ENCODE measurements at places on chromosomes 3 and 15.

GRCh38 chr3:193710286-193711165, 117.5 kb downstream of the OPA1 start:
- no peak for DNase-seq

- no peak for DNase-seq
Measured at GRCh38 chr15:78672285-78673014, 31.4 kb upstream of the CHRNB4 start.

GRCh38 chr3:148718982-148719862, 21.5 kb downstream of the AGTR1 start:
- no peak for DNase-seq

- DNase-seq: no peak
Measured at GRCh38 chr3:55191911-55192775, 264.3 kb upstream of the LRTM1 start.

GRCh38 chr3:178947738-178948137, 123.9 kb downstream of the ZMAT3 start:
- no peak for DNase-seq

- DNase-seq: no peak
Measured at GRCh38 chr15:32861761-32862160, 144.0 kb downstream of the GREM1 start.

DNA sequence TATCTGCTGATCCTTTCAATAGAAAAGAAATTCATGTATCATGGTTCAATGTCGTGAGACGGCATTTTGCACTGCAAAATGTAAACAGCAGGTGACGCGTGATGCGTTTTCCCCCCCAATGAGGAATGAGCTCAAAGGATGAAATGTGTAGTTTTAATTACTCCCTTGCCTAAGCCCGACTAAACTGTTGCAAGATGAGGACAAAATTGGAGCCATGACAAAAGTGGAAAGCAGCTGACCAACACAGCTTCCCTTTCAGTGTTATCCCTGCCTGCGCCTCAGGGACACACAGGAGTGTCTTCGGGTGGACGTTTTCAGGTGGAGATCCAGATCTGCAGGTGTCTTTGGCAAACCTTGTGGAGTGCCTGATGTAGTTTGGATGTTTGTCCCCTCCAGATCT, 92.0 kb downstream of the GABRG3 start:
- no peak for DNase-seq

- DNase-seq: no peak
Measured at GRCh38 chr15:64905119-64905831, 6.4 kb upstream of the ANKDD1A start.

DNA sequence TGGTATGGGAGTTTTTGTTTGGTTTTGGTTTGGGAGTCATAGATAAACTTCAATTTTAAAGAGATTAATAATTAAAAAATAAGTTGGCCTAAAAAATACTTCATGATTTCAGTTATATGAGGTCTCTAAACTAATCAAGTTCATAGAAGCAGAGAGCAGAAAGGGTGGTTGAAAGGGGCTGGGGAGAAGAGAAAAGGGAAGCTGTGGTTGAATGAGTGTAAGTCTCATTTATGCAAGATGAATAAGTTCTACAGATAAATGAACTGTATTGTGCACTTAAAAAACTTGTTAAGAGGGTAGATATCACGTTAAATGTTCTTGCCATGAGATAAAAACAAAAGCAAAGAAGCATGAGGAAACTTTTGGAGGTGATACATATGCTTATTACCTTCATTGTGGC, 188.7 kb downstream of the NSUN3 start:
- no peak for DNase-seq

DNA sequence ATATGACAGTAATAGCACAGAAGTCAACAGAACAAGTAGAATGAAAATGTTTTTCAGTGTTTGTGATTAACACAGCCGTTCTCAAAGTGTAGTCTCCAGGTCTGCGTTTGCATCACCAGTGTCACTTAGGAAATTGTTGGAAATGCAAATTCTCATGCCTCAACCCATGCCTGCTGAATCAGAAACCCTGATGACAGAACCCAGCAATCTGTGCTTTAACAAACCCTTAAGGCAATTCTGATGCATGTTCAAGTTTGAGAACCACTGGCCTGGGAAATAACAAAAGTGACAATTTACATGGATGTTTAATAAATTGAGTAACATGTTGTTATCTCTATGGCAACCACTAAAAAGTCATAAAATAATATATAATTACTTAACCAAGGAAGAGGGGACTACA, 103.1 kb upstream of the ATP11B start:
- DNase-seq: no peak

DNA sequence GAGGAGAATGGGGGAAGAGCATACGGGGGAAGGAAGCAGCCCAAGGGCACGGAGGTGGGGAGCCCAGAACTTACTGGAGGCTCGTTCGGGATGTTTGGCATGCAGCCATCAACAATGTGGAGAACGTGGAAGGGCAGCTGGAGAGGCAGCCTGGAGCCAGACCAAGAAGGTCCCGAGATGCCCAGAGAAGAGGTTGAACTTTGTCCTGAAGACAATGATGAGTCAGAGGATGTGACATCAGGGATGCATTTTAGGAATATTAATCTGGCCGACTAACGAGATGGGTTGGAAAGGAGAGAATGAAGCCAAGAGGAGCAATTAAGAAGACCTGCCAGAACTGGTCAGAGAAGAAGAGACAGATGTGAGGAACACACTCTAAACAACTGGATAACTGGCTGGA, 98.2 kb downstream of the SRGAP3 start:
- no peak for DNase-seq

DNA sequence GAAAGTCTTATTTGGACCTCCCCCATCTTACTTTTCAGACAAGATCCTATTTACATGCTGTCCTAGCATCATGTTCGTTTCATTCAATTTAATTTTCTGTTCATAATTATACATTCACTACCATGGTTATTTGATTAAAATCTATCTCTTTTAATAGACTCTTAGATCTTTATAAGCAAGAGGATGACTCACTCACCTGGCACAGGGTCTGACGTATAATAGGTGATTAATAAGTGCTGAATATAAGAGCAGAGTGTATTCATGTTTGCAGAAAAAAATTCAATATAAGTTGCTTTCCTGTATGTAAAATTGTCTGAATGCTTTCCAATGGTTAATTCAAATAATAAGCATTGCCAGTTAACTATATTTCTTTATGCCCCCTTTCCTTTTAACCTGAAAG, 165.5 kb upstream of the CBLB start:
- no peak for DNase-seq

DNA sequence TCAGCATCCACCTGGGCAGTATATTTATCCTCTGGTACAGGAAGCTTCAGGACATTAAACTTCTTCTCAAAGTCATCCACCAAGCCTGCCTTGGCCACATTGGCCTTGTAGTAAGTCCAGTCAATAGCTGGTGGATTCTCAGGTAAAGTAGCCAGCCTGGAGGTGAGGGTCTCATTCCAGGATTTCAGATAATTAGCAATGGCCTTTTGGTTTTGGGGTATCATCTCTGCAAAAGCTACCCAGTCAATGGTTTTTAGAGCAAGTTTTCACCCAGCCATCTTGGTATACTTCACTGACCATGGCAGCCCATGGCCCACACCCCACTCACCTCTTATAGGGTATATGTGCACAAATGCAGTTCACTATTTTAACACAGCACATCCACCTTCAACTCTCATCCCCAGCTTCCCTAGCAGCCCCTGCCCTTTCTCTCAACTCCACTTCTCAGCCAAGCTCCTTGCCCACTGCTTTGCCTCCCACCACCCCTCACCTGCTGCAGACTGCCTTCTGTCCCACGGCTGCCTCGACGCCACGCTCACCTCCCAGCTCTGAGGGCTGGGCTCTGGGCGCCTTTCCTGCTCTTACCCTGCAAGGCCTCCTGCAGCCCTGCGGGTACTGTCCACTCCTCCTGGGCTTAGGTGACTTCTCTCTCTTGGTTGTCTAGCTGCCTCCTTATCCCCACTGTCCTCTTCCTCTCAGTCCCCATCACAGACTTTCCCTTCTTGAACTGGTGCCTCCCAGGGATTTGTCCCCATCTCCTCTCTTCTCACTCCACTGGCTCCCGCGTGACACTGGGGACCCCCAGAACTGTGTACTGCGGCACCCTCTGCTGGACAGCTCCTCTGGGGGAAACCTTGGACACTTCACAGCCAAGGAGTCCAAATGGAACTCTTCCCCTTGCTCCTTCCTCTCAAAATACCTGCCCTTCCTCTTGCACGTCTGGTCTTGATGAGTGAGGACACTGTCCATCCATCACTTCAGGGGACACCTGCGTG, 1.7 kb upstream of the TGM5 start:
- DNase-seq: no peak

GRCh38 chr3:151183265-151183671, 19.7 kb downstream of the GPR171 start:
- no peak for DNase-seq

DNA sequence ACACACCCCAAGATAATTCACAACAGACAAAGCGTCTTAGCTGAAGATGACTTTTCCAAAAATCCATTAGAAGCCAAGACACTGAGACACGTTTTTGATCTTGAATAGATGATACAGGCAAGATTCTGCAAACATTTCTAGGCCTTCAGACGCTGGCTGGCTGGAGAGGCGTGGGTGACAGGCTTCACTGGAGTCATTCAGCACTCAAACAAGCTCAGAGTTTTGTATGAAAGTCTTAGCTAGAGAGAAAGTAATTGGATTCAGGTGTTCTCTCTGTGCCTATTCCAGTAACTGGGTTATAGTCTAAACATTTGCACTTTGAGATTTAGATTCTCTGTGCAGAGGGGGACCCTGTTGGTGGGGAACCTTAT, 147.7 kb upstream of the BHLHE40 start:
- DNase-seq: no peak

DNA sequence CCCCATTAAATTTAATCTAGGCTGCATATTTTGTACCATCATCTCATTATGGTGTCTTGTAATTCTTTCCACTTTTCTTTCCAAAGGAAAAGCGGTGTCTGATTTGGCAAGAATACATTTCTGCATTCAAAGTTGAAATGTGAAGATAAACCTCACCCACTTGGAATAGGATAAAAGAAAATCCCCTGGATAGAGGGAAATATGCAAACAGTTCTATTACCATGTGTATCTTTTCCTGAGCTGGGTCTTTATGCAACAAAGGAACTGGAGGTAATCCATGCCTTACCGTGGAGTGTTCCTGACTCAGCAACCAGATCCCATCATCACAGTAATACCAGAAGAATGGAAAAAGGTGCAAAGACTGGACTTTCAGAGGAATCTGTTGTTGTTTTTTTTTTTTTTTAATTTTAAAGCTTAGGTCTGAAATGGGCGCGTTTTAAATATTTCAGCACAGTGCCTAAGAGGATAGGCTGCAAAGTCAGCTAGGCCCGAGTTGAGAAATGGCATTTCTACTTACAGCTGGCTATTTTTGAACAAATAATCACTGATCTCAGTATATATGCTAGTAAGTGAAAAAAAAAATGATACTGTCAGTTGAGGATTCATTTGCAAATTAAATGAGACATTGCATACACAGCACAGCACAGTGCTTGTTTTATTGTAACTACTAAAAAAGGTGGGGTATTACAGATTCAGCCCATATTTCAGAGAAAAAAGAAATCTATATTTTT, 55.5 kb upstream of the ADAMTS9 start:
- no peak for DNase-seq

DNA sequence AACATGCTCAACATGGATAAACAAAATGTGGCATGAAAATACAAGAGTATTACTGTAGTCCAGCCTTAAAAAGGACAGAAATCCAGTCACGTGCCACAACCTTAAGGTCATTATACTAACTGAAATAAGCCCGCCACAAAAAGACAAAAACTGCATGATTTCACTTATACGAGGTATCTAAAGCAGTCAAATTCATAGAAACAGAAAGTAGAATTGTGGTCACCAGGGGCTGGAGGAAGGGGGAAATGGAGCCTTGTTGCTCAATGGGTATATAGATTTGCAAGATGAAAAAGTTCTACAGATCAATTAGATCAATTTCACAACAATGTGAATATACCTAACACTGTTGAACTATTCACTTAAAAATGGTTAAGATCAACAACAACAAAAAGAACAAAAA, 7.4 kb downstream of the GLB1 start:
- DNase-seq: no peak

- DNase-seq: peak; percentile 10
Measured at GRCh38 chr15:58229297-58229768, 91.2 kb downstream of the AQP9 start.

DNA sequence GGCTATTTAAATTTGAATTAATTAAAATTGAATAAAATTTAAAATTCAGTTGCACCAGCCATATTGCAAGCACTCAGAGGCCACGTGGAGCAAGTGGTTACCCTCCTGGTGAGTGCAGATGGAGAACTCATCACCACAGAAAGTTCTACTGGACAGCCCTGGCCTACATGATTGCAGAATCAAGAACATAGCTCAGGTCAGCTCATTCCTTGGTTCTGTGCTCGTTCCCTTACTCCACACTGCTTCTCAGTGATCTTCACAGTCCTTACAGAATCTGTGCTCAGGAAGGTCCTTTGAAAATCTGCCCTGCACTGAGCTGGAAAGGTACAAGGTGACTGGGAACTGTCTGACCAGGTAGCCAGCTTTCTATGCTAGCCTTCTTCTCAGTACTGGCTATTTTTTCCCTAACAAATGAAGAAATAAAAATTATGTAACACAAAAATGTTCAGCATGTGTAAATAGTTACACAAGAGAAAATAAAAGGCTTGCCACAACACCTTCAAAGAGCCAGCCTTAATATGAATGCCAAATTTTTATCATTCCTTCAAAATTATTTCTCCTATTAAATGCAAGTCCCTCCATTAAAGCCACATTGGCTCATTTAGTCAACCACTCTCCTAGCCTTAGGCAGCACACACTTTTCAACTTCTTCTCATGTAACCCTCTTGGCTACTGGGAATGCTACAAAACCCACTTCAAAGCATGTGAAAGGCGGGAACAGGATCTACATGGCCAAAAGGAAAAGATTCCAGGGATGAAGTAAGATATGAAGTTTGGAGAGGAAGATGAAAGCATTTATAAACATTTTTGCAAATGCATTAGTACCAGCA, 326.4 kb upstream of the WNT5A start:
- DNase-seq: no peak

- DNase-seq: no peak
Measured at GRCh38 chr3:28743831-28744230, 395.2 kb upstream of the AZI2 start.

GRCh38 chr3:179072100-179072438, 460 bp upstream of the ZMAT3 start:
- DNase-seq: no peak

All from NCI-H748 treated with DMSO at 0.1 percent for 48 hours (cell line).